ENCODE measurements at places on chromosomes 2 and 18.

DNA sequence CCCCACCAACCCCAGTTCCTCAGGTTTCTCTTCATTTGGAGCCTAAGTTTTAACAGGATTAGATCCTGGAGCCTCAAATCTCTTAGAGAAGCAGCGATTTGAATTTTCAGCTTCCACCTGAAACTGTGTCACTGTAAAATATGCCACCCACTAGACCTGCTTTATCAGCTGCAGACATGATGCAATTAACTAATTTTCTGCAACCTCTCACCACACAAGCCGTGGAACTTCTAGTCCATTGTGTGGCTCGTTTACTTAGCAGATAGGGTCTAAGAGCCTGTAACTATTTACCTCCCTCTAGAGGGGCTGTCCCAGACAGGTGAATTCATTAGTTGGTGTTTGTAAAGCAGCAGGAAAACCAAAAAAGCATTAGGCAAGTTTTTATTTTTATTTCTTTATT is 31.6 kb upstream of the FZD5 start:
- no peak for DNase-seq

GRCh38 chr2:195662138-195662537 is 5.1 kb downstream of the SLC39A10 start:
- DNase-seq: no peak

GRCh38 chr2:189613077-189613636 is 32.6 kb upstream of the SLC40A1 start:
- DNase-seq: peak; percentile 98

- no peak for DNase-seq
Observed at GRCh38 chr2:127615511-127616166, 30.3 kb upstream of the GPR17 start.
